ENCODE measurements at places on chromosomes 2 and 18.

DNA sequence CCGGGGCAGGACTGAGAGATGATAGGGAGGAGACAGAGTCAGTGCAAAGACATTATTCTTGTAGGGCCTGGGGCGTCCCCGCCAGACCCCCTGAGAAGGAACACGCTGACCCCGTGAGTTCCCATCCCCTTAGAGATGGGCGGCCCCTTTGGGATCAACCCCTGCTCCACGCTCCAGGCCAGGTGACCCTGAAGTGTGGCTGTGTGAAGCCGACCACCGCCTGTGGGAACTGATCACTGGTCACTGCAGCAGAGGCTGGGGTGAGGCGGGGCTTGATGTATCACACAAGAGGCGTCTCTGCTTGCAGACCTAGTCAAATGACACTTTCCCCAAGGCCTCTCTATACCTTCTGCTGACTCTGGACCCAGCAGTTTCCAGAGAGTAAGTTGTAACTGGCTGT, 157.4 kb upstream of the TWIST2 start:
- DNase-seq = no peak

DNA sequence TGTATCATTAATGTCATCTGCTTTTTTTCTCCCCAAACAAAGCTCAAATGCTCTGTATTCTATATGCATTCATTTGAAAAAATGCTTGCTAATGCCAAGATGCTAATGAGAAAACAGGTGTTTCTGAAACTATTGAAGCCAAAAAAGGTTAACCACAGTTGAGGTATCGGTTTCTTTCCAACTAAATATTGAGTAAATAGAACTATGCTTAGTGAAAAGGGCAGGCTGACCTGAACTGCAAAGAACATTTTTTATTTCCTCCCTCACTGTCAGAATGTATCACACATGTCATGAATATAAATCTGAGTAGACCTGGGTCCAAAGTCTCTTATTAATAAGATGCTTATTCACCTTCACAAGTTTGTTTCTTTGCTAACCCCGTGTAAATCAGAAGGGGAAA, 866.6 kb downstream of the CPS1 start:
- DNase-seq = no peak

- no peak for DNase-seq
Observed at GRCh38 chr18:49570836-49571235, 9.0 kb downstream of the LIPG start.

- peak; percentile 34 for DNase-seq
Observed at GRCh38 chr2:169361706-169362117, 622 bp downstream of the LRP2 start.

GRCh38 chr2:188365058-188365641, 73.5 kb downstream of the GULP1 start:
- DNase-seq = no peak

DNA sequence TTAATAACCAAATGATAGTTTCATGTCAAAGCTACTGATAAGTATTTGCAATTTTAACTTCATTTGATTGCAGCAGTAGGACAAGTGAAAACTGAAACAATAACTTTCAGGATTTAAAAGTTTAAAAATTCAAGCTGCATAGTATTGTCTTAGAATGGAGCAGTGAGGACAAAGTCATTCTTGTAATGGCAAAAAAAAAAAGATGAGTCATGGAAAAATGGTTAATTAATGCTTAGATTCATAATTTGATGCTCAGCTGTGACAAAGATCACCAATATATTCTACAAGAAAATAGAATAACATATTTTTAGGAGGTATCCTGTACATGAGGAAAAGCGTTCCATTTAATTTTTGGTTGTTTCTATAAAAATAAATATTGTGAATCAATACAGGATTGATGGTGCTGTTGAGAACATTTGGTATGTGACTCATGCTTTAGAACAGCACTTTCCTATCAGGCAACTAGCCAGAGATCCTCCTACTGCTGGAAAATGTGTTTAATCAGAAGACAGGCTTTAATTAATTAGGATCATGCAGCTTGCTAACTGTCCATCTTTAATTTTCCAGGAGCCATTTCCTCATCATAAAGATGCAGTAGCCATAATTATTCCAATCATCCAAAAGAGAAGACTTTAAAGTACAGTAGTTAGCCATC, 239.0 kb upstream of the MMADHC start:
- no peak for DNase-seq

GRCh38 chr2:181312515-181312927, 144.7 kb upstream of the ITGA4 start:
- DNase-seq = peak; percentile 14

DNA sequence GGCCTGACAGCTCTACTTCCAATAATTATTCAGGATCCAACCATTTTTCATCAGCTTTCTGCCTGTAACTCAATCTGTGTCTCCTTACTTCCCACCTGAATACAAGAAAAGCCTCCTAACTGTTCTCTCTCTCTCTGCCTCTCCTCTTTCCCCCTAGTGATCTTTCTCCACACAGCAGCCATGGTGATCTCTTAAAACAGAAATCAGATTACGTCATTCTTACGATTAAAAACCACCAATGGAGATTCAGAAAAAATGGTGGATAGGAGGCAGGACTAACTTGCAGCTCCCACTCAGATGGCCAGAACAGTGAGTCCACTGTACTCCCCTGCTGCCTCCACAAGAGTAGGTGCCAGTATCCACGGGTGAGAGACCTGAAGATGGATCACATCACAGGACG, 431.7 kb downstream of the MBD2 start:
- no peak for DNase-seq

DNA sequence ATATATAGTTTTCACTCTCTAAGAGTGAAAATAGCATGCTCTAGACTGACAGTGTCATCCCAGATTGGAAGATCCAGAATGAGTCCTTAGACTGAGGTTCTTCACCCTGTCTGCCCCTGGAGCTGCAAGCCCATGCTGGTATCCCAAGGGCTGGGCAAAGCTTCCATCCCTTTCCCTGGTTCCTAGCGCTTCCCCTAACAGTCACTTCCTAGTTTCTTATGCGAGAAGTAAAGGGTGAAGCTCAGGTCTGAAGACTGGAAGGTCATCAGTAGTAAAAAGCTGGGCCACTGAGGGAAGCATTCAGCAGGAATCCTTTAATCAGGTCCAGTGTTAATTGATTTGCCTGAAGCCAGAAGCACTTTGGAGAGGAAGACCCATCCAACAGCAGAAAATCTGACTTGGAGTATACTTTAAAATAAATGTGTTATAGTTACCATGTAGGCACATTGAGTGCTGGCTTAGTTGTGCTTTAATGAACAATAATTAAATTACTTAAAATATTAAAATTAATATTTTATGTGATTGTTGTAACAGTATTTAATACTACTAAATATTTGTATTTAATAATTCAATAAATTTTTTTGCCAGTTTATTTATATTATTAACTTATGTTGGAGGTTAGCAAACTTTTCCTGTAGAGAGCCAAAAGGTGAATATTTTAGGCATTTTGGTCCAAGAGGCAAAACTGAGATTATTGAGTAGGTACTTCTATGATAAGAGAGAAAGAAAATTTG, 237.9 kb downstream of the FHOD3 start:
- DNase-seq = no peak

DNA sequence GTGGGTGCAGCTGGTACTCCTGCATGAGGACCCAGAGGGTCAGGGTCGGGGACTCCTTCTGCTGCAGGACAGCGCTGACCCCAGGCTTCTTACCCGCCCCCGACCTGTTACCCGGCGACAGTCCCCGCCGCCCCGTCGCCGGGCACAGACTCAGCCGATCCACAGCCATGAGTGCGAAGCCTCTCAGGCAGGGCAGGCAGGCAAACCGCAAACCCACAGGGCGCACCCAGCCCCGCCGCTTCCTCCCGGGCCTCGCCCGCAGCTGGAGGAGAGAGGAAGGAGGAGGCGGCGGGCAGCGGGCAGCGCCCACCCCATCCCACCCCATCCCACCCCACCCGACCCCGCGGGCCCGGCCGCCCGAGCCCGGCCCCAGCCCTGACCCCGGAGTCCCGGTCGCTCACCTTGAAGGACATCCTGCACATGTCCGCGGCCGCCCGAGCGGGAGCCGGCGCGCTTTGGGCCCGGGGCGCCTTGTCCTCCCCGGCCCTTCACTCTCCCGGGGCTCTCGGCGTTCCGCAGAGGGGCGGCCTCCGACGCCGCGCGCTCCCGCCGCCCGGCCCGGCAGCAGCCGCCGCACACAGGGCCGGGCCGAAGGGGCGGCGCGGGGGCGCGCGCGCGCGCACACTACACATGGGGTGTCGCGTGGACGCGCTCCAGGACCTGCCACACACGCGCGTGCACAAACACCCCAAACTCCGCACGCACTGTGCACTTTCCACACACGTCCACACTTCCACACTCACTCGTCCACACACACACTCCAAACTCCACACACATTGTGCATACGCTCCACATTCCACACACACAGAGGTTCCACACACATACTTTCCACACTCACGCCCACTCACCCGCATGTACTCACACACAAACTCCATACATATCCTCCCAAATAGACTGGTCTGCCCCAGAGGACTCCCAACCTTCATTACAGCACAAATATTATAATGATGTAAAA, at the start of gene ANKRD29:
TSS of gene ANKRD29 (minus strand) at position 603 of the 955 bp plus-strand sequence. CDS start at position 422, 181 bp downstream.
- DNase-seq = peak; percentile 55

- DNase-seq = peak; percentile 79
Observed at GRCh38 chr18:79523736-79524180, 128.0 kb downstream of the NFATC1 start.

DNA sequence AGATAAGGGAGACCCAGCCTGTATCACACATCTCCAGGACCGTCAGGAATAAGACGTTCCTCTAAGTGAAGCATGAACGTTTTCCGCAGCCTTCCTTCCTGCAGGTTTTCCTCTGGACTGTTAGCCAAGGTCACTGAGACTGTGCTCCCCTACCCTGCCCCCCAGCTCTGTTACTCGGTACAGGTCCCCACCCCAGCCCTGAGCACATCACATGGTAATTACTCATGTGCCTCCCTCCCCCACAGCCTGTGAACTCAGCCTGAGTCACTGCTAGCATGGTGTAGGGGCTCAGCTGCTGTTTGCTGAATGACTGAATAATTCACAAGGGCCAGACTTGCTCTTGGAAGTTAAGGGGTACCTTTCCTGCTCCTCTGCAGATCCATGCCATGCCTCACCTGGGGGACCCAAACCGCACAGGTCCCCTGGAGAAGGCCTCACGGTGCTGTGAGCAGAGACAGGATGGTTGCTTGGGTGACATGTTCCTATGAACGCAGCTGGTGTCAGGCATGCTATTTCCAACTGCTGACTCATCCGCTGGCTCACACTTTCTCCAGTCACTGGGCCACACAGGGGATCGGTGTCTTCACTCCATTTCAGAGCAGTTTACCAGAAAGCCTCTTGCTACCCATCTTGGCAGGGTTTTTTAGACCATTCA, 88.2 kb downstream of the PLB1 start:
- DNase-seq = peak; percentile 47

DNA sequence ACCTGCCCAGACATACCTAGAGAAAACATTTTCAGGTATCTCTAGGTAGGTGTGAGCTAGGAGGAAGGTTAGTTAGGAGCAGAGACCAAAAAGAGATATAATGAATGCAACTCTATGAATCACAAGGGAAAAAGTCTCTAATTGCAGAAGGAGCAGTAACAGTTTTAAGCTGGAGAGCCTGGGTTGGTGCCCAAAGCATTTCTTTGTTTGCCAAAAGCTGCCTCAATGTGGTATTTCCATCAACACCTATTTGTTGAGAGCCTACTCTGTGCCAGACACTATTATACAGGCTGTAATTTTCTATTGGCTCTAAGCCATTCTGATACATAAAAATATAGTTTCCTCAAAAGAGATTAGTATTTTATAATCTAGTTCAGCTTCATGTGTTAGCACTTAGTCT, 141.6 kb downstream of the UBE2E3 start:
- DNase-seq = no peak

- DNase-seq = no peak
Observed at GRCh38 chr18:36295880-36296301, 1.6 kb upstream of the FHOD3 start.

GRCh38 chr2:109261906-109262631, 133.1 kb downstream of the SH3RF3 start:
- DNase-seq = no peak

DNA sequence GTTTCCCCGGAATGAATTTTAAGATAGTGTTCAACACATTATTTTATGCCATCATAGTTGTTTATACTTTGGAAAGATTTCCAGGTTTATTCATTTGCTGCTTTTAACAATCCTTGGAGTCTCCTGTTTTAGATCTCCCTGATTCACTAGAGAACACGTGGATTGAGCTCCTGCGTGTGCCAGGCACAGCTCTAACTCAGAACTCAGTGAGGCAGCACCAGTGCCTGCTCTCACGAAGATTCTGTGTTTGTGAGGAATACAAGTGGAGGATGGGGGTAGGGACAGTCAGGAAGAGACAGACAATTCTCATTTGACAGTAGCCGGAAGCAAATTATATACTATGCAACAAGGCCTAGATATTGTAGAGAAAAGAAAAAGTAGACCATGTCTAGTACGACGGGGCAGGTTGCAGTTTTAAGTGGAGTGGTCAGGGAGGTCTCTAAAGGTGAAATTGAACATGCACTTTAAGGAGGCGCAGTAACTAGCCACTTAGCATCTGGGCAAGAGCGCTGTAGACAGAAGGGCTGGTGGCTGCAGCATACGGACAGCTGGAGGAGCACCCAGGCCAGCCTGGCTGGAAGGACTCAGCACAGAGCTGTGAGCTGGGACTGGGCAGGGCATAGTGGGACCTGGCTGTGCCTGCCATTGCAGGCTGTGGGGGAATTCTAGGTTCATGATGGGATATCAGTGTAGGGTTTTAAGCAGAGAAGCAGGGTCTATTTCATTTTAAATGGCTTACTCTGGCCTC, 24.3 kb downstream of the RNF144A start:
- DNase-seq = no peak

- no peak for DNase-seq
Observed at GRCh38 chr2:240226672-240227537, 86.4 kb upstream of the OTOS start.

- no peak for DNase-seq
Observed at GRCh38 chr2:179613701-179614100, 247.7 kb downstream of the ZNF385B start.

DNA sequence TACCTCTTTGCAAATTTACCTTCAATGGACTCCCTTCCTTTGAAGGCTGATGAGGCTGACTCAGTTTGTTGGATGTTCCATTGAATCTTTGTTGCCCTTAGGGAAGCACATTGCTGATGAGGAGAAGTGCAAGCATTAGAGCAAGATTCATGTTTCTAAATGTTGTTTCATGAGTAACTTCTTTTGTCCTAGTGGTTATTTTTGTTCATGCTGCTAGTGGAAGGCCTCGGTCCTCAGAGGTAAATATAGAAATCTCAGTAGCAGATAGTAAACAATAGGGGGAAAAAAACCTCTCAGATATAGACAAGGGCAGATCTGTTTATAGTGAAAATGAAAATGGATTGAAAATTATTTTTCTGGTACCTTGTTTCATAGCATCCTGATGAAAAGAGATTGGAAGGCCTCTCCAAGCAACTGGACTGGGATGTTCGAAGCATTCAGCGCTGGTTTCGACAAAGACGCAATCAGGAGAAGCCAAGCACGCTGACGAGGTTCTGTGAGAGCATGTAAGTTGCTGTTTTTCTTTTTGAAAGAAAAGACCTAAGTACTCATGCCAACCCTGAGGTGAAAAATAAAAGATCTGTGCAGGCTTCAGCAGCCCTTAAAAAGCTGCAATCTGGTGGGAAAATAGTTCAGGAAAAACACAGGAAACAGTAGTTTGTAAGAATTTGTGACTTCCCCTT, 104.9 kb downstream of the CERS6 start:
- peak; percentile 8 for DNase-seq

- DNase-seq = no peak
Observed at GRCh38 chr2:15048000-15048399, 415.5 kb downstream of the LRATD1 start.

All from GM13977 (cell line).